ENCODE measurements at places on chromosomes 12 and 14.
A peak's percentile ranks its signal among the peaks of the same experiment; 100 is the strongest.

- no peak for DNase-seq
These were observed 283.4 kb downstream of the DAD1 start for GRCh38 chr14:22305607-22306006.

- no peak for DNase-seq
These were observed 128.4 kb downstream of the GALC start for GRCh38 chr14:87864356-87865270.

GRCh38 chr12:46892887-46893286 is 67.1 kb upstream of the SLC38A4 start:
- no peak for DNase-seq

- DNase-seq: no peak
These were observed 6.0 kb downstream of the ESRRB start for GRCh38 chr14:76381817-76382494.

- DNase-seq: no peak
These were observed 3.9 kb downstream of the DDN start for GRCh38 chr12:48995086-48995879.

DNA sequence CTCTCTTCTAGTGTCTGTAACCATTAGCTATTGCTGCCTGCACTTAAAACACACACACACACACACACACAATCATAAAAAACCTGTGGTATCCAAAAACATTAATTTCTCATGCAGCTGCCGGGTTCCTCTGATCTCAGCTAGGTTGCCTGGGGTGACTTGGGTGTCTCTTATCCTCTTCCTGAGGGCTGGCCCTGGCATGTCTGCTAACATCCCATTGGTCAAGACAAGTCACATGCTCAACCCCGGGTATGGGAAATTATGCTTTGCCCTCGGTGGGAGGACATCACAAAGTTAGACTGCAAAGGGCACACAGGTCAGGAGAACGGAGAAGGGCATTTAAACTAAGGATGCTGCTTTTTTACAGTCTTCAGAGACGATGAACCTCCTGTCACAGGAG is 55.7 kb downstream of the TRPV4 start:
- DNase-seq: no peak

- DNase-seq: no peak
These were observed 10.0 kb upstream of the IL22 start for GRCh38 chr12:68263366-68263765.

DNA sequence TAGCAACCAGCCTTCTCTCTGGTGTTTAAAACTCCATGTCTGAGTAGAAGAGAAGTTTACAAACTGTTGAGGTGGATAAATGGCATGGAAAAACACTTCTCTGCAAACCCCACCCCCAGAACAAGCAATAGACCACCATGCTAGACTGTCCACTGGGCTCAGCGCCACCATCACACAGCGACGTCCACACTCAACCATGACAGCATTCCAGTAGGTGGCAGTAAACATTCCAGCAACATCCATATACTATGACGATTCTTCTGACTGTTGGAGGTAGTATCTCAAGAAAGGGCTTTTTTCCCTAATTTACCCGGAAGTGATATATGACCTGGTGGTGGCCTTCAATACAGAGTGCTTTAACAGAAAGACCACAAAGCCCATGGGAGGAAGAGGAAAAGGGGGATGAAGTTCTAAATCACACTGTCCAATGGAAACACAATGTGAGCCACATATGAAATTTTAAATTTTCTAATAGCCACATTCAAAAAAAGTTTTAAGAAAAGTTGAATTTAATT is 152.2 kb downstream of the SLC15A4 start:
- DNase-seq: no peak

- DNase-seq: no peak
These were observed 14.0 kb downstream of the CEP83 start for GRCh38 chr12:94445662-94446061.

DNA sequence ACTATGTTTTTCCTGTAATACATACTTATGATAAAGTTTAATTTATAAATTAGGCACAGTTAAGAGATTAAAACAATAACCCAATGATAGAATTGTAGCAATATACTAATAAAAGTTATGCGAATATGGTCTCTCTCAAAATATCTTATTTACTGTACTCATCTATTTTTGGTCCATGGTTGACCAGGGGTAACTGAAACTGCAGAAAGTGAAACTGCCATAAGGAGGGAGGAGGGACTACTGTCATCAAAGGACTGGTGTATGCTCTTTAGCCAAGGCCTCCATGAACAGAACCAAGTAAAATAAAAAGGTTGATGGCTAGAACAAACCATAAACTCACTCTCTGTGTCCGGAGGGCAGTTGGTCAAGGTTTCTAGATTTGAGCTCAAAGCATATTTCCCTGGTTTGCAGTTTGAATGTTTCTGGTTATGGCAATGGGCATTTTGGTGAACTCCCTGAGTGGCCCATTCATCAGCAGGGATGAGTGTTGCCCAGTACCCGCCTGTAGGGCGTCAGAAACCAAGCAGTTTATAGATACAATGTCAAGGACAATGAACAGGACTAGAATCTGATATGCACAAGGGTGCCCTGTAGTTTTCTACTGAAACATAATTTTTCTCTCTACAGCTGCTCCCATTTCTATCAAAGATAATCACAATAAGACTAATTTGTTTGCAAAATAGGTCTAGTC is 19.8 kb downstream of the LEMD3 start:
- DNase-seq: no peak

DNA sequence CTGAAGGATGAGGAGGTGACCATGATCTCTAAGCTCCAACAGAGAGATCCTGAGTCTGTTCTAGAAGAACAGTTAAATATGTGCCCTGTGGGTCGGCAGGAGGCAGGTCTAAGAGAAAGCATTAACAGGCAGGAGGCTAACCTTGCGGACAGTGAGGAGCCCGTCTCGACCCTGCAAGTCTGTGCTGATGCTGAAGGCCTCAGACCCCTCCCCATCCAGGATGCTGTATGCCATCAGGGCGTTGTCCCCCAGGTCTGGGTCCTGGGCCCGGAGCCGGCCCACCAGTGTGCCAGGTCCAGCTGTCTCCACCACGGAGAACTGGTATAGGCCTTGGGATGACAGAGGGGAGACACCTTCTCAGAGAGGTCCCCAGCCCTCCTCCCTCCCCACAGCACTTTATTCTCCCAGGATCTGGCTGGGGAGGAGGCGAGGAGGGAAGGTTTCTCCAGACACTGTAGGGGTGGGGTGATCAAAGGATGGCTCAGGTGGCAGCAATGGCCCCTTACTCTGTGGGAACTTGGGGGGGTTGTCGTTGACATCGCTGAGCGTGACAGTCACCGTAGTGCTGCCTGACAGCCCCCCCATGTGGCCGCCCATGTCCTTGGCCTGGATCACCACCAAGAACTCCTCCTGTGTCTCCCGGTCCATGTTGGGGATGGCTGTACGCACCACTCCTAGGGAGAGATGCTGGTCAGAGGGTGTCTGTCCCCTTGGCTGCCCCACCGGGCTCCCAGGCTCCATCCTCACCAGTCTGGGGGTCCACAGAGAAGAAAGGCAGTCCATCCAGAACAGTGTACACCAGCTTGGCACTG is 3.1 kb downstream of the CDH24 start:
- DNase-seq: no peak

DNA sequence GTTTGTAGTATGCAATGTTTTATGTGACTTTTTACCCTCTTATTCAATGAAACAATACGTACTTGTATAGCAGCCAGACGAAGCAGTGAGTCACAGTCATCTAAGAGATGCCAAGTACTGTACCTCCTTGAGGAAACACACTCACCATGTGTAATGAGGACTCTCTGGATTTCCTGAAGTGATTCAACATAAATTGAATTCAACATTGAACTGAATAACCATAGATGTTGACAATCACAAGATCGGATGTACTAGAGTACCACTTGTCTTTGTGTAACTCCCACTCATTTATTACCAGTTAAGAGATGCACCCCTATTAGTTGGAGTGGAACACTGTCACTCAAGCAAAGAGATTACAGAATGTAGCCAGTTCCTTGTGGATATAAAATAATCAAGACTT is 175.2 kb upstream of the HMGA2 start:
- DNase-seq: no peak

DNA sequence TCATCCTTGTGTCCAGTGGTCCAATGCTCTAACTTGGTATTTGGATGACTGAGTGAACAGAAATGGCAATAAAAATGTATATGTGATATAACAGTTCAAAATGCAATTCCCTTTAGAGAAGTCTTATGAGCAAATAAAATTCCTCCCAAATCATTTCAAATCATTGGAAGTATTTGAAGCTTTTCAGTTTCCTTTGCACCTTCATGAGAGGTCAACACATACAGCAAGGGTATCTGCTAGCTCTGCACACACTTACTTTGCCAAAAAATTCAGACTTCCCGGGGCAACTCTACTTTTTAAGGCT is 423.7 kb downstream of the ATP23 start:
- no peak for DNase-seq

DNA sequence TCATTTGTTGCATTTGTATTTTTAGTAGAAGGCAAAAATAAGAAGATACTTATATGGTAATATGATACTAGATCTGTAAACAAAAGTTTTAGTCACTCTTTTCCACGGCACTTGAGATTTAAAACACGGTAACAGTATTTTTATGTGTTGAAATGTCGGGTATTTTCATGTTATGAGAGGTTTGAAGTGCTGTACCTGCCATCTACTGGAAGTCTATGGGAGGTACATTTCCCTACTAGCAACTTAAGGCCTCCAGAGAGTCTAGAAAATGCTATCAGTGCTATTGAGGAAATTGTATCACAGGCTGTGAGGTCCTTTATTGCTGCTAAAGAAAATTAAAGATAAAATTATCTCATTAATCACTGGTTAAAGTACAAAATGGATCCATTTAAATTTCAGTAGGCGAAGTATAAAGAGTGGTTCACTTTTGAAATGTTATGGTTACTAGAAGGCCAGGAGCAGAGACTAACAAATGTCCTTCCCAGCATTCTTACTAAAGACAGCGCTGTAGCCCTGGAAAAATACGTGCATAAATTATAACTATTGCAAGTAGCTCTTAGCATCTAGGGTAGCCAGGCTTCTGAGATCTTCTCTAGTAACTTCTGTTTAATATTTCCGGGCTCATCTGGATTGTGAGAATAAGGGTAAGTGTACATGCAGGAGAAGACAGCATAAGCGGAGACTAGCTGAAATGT is 77.6 kb upstream of the PRKD1 start:
- no peak for DNase-seq

GRCh38 chr12:27578689-27579372 is 54.8 kb downstream of the PPFIBP1 start:
- no peak for DNase-seq

- no peak for DNase-seq
These were observed 1.2 kb upstream of the HVCN1 start for GRCh38 chr12:110690127-110690430.

- DNase-seq: no peak
These were observed 51.7 kb downstream of the RPH3A start for GRCh38 chr12:112843287-112843686.

DNA sequence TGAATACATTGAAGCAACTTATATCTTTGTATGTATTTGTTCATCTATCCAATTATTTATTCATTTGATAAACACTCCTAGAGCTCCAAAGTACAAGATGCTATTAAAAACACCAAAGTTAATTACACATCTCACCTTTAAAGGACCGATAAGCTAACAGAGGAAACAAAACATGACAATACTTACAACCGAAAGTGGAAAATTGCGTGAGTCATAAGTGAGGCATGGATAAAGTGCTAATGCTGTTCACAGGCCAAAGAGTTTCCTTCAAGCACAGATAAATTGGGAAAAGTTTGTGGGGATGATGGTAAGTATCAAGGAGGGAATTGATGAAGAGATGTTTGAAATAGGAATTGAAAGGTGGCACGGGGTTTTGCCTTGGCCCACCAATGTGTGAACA is 172.8 kb upstream of the KITLG start:
- no peak for DNase-seq

GRCh38 chr12:104288635-104289274 is 14.8 kb upstream of the EID3 start:
- DNase-seq: peak; percentile 81

DNA sequence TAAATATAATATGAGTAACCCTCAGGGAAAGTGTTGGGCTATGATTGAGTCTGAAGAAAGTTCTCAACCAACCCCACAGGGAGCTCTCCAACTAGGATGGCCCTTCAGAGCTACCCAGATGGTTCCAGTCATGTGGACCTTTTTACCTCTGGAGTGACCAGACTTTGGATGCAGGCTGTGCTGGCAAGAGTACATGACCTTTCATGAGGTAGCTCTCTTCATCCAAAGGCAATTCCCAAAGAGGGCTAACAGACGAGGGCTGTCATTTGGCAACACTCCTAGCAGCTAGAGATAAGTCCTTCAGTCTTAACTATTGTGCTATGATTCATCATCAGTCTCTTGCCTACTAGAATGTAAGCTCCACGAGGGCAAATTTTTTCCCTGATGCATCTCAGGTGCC is 75.4 kb downstream of the DUSP6 start:
- DNase-seq: no peak

- no peak for DNase-seq
These were observed 17.5 kb downstream of the AQP6 start for GRCh38 chr12:49990273-49990672.

- DNase-seq: no peak
These were observed 48.4 kb upstream of the TMTC2 start for GRCh38 chr12:82638324-82638723.

DNA sequence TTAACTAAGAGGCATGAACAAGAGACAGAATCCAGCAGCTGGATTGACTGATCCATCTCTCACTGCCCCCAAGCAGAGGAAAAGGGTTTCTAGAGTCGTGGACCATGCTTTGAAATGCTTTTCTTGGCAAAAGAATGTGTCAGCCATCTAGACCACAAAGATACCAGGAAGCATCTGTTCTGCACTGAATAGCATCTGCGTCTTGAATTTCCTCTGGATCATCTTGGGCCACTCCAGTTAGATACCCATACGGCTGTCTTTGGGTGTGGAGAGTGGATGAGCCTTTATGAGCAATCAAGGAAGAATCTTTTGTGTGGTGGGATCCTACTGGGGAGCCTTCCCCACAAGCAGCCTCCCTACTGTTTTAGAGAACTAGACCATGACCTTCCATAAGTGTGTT is 16.0 kb upstream of the RFX4 start:
- no peak for DNase-seq

DNA sequence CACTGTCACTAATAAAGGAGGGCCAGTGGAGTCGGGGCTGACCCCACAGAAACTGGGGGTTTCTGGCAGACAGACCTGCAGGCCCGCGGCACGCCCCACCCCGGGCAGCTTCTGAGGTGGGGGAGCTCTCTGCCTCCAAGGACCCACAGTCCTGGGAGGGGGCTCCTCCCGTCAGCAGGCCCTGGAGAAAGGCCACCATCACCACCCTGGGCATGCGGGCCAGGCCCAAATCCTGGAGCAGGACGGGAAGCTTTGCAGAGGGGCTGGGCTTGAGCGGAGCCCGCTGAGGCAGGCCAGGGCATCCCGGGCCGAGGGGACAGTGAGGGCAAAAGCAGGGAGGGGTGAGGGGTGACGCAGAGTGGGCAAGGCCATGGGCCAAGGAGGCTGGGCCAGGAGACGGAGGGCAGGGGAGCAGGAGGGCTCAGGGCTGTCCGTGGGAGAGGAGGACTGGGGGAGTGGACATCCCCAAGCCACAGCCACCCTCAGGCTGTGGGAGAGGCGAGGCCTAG is 11.1 kb upstream of the GPR132 start:
- no peak for DNase-seq

DNA sequence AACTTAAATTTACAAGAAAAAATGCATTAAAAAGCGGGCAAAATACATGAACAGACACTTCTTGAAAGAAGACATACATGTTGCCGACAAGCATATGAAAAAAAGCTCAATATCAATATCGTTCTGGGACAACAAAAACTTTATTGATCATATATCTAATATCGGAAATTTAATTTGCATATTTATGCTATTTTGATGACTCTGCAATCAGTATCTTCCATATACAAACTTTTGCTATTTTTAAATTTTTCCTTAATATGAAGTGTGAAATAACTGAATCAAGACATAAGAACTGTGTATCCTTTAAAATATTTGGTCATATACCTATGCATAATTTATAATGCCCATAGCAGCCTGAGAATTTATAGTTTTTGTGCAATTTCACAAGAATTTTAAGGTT is 224.6 kb downstream of the ALX1 start:
- DNase-seq: no peak
